Vagina (tissue), 2 donors: ENCODE measurements at places on chromosomes 4 and X.

- DNase-seq = no peak
Measured at GRCh38 chr4:40850496-40850895, 100.7 kb downstream of the NSUN7 start.

DNA sequence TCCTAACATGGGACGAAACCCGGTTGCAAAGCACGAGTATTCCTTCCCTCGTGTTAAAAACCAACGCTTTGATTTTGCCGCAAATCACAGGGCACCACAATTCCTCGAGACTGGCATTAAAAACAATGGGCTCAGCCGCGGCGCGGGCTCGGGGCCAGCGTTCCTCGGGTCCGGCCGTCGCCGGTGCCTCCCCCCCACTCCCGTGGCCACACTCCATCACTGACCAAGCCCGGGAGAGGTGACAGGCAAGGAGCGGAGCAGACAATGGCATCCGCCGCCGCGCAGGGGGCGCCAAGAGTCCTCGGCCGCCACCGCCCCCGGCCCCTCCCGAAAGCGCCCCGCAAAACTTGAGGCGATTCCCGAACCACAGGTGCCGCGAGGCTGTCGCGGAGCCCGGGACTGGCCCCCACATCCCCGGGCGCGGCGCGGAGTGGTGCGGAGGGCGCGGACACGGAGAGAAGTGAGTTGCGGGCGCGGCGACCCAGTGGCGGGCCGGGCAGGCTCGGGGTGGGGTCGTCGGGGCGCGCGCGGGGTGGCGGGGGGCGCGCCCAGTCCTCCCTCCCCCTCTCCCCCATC is 445 bp downstream of the AP1S2 start:
- DNase-seq = no peak

- no peak for DNase-seq
Measured at GRCh38 chr4:6322067-6322760, 52.6 kb downstream of the WFS1 start.

DNA sequence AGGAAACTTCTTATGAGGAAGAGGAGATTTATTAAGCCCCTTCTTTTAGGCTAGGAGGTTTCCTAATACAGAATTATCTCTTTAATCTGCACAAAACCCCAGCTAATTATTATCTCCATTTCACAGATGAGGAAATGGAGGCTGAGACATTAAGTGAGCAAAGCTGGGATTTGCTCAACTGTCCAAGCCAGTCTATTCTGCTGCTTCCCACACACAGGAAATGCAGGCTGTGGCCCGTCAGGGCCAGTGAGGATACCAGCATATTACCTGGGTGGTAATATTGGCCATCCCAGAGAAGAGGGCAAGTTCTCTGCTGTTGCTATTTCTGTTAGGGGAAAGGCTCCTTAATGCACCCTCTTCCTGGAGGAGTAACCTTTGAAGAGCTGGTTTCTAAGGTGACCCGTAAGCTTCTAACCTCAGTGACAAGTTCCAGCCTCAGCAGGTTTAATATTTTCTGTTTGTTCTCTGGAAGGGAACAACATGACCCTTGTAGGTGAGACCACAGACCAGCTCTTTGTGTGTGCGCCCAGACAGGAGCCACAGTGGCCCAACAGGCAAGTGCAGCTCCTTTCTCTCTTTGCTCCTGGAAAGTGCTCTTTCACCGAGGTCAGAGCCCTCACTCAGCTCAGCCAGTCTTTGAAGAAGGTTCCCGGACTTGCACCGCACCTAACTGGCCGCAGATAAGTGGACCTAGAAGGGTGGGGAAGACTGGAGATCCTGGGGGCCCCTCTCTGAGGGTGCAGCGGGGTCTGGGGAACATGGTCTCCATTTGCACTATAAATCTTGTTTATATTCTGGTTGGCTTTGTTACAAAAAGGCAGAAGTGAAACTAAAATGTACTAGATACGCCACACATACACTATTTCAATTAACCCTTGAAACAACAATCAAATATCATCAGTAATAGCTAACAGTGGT is 35.5 kb downstream of the TBC1D9 start:
- no peak for DNase-seq

GRCh38 chr4:164730705-164731393 is 23.1 kb upstream of the SMIM31 start:
- no peak for DNase-seq

- DNase-seq = no peak
Measured at GRCh38 chrX:104315555-104315954, 60.8 kb upstream of the ESX1 start.

DNA sequence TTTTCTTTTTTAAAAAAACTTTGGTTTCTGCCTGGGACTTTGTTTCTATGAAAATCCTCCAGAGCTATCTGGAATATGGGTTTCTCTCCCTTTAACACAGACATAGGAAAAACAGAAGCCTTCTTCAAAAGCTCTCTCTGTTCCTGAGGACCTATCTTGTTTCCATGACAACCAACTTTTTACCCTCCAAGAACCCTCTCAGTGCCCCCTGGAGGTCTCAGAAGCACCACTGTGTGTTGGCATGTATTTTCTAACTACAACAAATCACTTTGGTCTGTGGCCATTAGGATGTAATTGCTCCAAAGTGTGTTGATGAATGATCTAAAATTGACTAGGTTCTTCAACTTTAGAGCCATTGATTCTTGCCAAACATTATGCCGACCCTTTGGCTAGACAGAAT is 1331.6 kb downstream of the ADGRL3 start:
- DNase-seq = no peak

DNA sequence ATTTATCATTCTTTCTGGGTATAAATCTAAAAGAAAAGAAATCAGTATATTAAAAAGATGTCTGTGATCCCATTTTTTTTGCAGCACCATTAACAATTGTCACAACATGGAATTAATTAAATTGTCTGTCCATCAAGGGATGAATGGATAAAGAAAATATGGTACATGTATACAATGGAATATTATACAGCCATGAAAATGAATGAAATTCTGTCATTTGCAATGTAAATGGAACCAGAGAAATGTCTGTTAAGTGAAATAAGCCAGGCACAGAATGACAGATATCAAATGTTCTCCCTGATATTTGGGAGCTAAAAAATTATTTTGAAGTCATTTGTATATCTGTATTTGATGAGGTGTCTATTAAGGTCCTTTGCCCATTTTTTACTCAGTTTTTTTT is 77.1 kb upstream of the NDST4 start:
- DNase-seq = no peak

- DNase-seq = no peak
Measured at GRCh38 chr4:67355806-67356205, 189.5 kb downstream of the CENPC start.

DNA sequence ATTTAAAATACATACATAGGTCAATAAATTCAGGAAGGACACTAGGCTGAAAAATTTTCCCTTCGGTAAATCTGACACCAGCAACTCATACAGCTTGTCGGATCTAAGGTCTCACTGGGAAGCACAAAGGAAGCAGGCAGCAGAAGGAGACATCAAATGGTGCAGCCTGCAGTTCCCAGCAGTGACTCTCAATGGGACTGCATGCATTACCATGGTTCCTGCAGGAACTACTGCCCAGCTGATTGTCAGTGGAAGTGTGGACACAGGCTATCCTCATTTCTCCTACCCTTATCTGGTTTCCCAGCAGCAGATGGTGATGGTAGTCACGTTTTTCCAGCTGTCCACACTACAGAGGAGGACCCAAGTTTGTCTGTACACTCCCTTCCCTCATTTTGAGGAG is 113.3 kb downstream of the PPP1R2C start:
- no peak for DNase-seq

- DNase-seq = no peak
Measured at GRCh38 chrX:39911278-39911897, 186.4 kb downstream of the BCOR start.

DNA sequence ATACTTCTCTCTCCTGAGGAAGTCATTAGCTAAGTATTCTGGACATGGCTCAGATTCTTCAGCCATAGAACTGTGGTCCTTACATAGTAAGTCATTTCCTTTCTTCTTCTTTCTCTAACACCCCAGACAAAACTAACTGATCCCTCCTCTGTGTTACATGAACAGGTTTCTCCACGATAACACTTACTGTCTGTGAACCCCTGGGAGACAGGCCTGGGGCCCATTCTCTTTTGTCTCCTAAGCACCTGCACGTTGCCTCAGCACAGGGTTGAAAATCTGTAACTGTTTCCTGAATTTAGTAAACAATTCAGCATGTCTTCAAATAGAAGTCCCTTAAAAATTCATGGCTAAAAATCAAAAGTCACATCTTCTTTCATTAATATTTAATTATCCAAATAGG is 24.7 kb downstream of the APBB2 start:
- no peak for DNase-seq

- no peak for DNase-seq
Measured at GRCh38 chr4:7430965-7431695, 3.6 kb downstream of the PSAPL1 start.

DNA sequence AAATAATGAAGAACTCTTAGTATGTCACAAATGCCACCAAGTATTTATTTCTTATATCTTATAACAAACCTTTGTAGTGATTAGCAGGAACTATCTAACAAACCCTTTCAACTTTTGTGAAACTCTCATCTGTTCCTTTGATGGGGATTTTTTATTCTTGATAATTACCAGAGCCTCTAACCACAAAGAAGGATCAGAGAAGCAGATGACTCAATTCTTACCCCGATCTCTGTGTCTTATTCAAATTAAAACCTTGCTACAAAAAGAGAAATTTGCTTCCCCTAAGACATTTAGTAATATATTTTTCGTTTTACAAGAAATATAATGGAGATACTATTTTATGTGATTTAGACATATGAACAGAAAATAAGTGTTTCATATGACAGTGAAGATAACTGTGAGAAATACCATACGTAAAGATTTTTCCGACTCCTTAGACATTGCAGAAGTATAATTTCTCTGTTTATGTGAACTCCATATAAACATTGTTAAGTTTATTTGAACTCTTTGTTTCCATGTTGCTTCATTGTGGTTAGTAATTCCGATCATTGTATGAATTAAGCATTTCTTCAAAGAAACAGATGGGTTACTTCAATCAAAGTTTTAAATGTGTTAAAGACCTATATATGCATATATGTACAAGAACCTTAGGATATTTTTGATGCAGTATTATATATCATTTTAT is 205.4 kb downstream of the CFAP299 start:
- DNase-seq = no peak

GRCh38 chrX:146154191-146154590 is 336.6 kb downstream of the SLITRK2 start:
- DNase-seq = no peak

GRCh38 chr4:17866810-17867209 is 56.0 kb downstream of the NCAPG start:
- no peak for DNase-seq
